Eye (tissue), 1 donor: ENCODE measurements at places on chromosomes 13 and 19.

GRCh38 chr19:3725640-3726310, 17.6 kb downstream of the TJP3 start:
- peak; percentile 62 for DNase-seq

DNA sequence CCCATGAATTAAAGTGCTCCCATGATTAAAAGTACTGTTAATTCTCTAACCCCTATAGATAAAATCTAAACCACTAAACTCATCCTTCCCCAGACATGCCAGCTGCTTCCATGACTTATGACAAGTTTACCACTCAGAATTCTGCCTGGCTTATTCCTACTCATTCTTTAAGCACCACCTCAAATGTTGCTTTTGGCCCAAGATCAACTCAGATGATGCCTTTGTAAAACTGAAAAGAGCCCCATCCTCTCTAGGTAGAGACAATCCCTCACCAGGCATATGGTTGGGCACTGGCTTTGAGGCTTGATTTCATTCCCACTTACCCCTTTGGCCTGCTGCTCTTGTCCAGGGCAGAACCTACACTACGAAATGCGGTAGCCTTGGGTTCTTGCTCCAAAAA, 250.0 kb downstream of the DNAJC15 start:
- DNase-seq: no peak

DNA sequence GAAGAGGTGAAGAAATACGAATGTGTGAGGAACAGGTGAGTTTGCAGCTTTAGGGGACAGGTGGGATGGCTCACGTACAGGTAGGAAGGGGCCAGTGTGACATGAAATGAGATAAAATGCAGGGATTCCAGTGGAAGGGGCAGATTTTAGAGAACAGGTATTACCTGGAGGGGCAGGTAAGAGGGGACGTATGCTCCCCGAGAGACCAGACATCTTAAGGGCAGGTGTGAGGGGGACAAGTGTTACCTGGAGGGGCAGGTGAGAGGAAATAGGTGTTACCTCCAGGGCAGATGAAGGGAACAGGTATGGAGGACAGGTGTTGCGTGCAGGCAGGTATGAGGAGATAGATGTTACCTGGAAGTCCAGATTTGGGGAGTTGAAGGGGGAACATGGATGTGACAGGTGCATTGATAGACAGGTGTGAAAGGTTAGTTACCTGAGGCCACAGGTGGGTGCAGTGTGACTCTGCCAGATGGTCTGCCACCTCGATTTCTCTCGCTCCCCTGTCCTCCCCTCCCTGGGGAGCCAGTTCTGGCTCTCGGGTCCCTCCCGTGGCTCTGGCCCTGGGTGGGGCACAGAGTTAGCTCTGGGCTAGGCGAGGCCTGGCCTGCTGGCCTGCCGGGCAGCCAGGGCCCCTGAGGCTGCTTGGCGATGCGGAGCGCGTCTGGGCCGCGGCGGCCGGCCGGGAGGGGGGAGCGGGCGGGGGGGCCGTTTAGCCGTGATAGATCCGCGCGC, 2.1 kb downstream of the ERFL start:
- DNase-seq: no peak

DNA sequence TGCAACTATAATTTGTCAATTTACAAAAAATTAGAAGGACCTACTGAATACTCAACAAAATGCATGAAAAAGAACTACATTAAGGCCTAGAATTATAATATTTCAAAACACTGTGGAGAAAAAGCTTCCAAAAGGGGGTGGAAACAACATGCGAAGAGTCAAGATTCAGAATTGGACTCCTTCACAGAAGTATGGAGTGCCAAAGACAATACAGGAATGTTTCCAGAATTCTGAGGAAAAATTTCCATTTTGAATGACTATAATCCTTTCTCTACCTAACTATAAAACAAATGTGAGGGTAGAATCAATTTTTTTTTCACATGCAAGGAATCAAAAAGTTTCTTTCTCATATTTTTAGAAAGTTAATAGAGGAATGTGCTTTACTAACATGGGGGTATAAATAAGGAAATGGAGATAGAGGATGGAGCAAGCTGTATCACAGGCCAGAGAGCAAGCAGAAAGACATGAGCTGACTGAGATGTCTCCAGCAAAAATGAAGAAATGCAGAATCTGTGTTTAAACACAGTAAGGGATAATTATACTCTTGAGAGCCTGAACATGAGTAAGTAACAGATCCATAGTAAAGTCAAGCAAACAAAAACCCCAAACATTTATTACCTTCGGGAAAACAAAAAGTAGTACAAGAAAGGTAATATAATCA, 39.5 kb upstream of the SMAD9 start:
- DNase-seq: peak; percentile 23

DNA sequence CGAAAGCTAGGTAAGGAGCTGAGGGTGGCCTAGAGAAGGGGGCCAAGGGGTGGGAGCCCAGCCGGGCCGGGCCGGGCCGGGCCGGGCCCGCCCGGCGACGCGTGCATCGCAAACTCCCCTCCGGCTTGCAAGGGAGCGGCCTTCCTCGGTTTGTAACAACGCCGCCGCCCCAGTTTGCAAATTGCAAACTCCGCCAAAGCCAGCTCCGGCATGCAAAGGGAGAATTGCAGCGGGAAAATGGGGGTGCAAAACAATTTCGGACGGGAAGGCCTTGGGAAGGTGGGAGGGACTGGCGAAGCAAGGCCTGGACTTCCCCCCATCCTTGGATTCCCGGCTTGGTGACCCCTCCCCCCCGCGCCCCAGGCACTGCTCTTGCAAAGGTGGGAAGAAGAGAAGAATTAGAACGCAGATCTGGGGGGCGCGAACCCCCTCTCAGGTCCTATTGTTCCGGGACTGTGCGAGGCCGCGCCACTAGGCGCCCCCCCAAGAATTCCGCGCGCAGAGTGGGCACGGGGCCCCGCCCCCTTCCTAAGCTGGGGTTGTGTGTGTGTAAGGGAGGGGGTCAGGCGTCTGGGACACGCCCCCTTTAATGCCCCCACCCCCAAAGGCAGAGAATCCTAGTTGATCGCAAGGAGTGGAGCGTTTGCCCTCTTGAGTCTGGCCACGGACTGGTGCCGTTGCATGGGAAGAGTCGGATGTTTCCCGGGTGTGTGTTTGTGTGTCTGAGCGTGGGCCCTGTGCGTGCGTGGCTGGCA, 926 bp downstream of the PRR12 start:
- peak; percentile 75 for DNase-seq

GRCh38 chr13:75258159-75258782, 223.7 kb downstream of the TBC1D4 start:
- peak; percentile 79 for DNase-seq

DNA sequence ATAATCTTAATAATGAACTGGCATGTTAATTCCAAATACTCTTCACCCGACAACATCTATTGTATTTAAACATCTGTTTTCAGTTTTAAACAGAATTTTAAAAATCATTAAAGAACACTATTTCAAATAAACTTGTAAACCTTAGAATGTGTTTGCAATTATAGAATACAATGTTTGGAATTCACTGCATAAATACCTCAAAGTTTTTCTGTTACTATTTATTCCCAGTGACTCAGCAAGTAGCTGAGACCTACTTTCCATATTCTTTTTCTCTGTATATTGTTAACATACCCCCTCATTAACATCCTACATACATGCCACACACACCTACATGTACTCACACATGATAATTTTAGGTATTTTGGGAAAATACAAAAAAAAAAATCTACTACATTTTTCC, 1134.3 kb downstream of the SLITRK1 start:
- peak; percentile 3 for DNase-seq

GRCh38 chr19:30877661-30878113, 471.5 kb downstream of the TSHZ3 start:
- no peak for DNase-seq

- DNase-seq: no peak
Measured at GRCh38 chr13:72571191-72571590, 156.2 kb downstream of the MZT1 start.

- no peak for DNase-seq
Measured at GRCh38 chr13:98506322-98506721, 70.6 kb downstream of the STK24 start.

DNA sequence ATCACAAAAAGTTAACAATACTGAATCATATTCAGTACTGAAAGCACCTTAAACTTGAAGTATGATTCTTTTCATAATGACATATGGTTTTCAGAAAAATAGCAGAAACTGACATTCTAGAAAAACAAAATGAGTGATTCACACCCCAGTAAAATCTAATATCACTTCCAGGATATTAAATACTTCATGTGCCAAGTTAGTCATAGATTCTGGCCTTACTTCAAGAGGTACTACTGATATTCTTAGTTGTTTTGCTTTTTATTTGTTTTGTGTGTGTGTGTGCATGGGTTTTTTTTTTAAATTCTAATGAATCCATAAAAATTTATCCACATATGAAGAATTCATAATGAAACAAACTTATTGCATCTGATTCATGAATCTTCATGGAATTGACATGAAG, 207.9 kb upstream of the UFM1 start:
- no peak for DNase-seq

DNA sequence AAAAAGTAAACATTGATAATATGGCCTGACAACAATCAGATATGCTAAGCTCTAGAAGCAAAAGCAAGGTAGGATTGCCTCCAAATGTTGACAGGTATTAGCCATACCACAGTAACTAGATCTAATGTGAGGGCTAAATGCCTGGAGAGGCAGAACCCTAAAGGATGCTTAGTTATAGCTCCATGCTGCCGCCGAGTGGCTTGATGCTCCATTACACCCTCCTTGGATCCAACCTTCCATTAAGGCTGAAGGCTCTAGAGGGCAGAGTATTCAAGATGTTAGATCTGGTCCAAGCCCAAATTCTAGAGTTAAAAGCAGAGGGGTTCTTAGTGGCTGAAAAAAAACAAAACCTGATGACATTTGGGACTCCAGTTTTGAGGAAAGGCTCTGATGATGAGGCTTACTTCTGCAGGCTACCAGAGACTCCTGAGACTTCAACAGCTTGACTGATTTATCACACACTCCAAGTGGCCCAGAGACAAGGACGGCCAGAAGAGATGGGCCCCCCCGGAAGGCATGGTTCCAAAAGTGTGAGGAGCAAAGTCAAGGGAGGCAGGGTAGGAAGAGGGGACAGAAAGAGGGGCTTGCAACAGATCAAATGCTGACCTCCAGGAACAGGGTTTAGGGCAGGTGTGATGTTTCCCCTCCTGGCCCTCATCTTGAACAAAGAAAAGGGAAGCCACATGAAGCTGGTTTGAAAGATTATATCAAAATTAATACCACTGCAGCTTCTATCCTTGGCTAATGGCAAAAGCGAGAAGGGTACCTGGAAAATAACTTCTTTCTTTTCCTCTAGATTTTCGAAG, 21.9 kb upstream of the CPB2 start:
- DNase-seq: peak; percentile 88

GRCh38 chr13:110268061-110268460, 38.9 kb downstream of the COL4A1 start:
- no peak for DNase-seq
